ENCODE measurements at places on chromosomes 6 and 20.

DNA sequence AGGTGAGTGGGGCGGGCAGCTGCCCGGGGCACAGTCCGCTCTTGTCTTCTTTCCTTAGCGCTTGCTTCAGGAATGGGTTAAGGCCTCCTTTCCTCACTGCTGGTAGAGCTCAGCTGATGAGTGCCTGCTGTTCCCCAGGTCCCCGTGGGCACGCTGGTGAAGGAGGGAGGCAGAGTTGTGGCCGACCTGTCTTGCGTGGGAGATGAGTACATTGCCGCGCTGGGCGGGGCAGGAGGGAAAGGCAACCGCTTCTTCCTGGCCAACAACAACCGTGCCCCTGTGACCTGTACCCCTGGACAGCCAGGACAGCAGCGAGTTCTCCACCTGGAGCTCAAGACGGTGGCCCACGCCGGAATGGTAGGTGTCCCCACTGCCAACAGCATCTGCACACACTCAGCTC lies 15.7 kb downstream of the MTG2 start:
- no peak for DNase-seq

- DNase-seq: no peak
These were observed 179.1 kb downstream of the SYNDIG1 start for GRCh38 chr20:24648481-24648880.

DNA sequence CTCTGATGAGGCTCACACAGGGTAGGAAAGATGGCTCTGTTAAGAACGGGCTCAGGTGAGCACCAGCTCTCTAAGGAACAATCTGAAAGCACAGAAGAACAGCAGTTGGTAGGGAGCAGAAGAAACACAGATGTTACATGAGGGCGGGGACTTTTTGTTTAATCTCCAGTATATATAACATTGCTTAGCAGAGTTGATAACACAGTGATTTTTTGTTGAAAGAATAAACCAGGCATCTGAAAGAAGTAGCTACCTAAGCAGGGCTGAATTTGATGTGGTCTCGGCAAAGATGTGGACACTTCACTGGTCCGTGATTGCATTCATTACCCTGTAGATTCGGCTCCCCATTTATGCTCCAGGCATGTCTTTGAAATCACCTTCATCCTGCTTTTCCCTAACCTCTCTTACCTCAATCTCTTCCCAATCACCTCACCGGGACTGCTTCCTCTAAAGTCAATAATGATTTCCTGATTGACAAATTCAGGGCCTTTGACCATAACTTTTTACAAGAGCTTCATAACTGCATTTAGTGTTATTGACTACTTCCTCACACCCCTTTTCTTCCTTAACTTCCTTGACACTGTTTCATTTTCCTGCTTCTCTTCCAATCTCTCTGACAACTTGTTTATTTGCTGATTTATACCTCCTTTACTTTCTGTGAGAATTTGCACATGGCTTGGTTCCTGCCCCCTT lies 34.4 kb downstream of the SAMD3 start:
- DNase-seq: no peak

DNA sequence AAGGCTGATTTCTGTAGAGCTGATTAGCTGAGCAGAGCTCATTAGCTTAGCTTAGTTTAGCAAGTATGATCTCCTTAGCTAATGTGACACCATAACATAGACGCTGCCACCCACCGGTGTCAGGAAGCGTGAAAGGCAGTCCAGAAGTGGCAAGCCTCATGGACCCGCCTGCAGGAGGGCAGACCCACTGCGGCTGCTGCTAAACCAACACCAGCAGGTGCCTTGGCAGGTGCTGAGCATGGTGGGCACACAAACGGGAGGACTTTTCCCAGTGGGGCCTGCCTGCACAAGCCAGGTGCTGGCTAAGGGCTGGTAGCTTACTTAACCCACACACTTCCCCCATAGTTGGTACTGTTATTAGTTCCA lies 22.7 kb downstream of the ZDHHC14 start:
- no peak for DNase-seq
